KG1 (cell line): ENCODE measurements at places on chromosomes 7 and 10.

- no peak for DNase-seq
Observed at GRCh38 chr7:103445228-103446048, 569 bp downstream of the SLC26A5 start.

GRCh38 chr7:88965371-88965770 is 169.8 kb upstream of the TEX47 start:
- DNase-seq: no peak

- DNase-seq: no peak
Observed at GRCh38 chr7:1200045-1200444, 32.6 kb upstream of the UNCX start.

DNA sequence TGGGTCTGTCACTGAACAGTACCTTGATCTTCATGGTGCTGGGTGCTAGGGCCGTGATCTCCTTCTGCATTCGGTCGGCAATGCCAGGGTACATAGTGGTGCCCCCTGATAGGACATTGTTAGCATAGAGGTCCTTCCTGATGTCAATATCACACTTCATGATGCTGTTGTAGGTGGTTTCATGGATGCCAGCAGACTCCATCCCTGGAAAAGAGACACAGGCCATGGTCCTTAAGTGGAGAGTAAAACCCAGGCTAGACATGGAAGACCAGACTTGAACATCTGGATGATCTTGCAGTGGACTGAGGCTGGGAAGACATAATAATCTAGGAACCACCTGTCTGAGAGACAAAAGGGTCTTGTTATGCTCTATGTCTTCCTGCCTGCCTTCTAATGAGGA is 14.5 kb downstream of the ACTA2 start:
- DNase-seq: no peak

GRCh38 chr10:13037832-13038231 is 36.3 kb upstream of the CCDC3 start:
- no peak for DNase-seq

GRCh38 chr7:114645451-114645850 is 230.8 kb downstream of the FOXP2 start:
- no peak for DNase-seq

- DNase-seq: no peak
Observed at GRCh38 chr7:152544481-152544927, 108.7 kb upstream of the KMT2C start.

GRCh38 chr7:144869082-144869481 is 33.2 kb upstream of the TPK1 start:
- no peak for DNase-seq
